ENCODE measurements at places on chromosomes 1 and 21. TPM values are rescaled to one million over a fixed set of nuclear protein-coding genes. Genes with fewer than 3 reads are reported as not detected.

DNA sequence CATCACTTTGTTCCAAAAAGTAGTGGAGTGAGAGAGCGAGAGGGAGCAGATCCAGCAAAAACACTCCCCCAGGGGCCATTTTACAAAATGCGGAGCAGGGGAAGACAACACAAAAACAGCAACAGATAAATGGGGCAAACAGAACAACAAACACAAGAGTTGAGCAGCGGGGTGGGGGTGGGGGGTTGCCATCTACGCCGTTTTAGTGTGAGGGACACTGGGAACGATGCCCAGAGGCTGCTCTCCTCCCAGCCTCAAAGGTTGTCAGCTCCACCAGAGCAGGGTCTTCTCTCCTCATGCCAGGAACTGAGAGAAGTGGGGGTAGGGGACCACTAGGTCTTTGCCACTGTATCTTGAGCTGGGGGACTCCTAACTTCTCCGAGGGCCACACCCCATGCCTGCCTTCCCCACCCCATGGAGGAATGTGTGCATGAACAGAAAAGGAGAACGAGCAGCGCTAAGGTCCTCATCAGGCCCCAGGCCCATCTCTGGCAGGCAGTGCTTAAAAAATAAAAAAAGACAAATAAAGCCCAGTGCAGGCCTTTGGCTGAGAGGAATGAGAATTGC lies 1.3 kb upstream of the PBXIP1 start:
- H3K27me3 ChIP-seq, result no peaks in the 10 kb centered on the region
- H3K4me1 ChIP-seq, result peaks cover 16% of the 10 kb centered on the region
- peak overlapping the region; percentile 16 for H3K27ac ChIP-seq
- peaks cover 5% of the 10 kb centered on the region for H3K36me3 ChIP-seq
- H3K4me3 ChIP-seq, result no peak overlapping the region

GRCh38 chr21:36708286-36709029 lies 9.5 kb downstream of the SIM2 start:
- no peak overlapping the region for H3K4me3 ChIP-seq
- peaks cover 92% of the 10 kb centered on the region for H3K27me3 ChIP-seq
- no peak for DNase-seq
- H3K27ac ChIP-seq, result no peak overlapping the region

DNA sequence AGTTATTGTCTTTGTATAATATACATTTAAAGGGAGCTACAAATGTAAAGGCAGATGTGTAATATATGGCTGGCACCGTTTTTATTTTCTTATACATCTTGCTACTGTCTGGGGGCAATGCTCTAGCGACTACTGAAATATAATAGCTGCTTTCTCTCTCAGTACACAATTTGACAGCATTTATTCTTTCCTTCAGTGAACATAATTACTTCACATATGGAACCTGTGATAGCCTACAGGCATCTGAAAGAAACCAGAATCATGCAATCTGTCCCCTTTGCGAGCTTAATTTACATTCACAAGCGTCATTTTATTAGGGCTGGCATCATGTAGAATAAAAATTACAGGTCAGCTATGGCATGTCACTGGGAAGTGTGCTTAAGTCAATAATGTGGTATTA lies 557.5 kb upstream of the PTBP2 start:
- H3K4me1 ChIP-seq, result no peaks in the 10 kb centered on the region
- no peaks in the 10 kb centered on the region for H3K36me3 ChIP-seq
- no peaks in the 10 kb centered on the region for H3K27me3 ChIP-seq
- H3K27ac ChIP-seq, result no peak overlapping the region
- H3K4me3 ChIP-seq, result no peak overlapping the region

GRCh38 chr1:62727656-62728407 lies 39.6 kb upstream of the DOCK7 start:
- no peaks in the 10 kb centered on the region for H3K27me3 ChIP-seq
- no peak overlapping the region for H3K4me3 ChIP-seq
- peak overlapping the region; percentile 7 for H3K27ac ChIP-seq
- H3K4me1 ChIP-seq, result peaks cover 7% of the 10 kb centered on the region
- peak; percentile 67 for DNase-seq

DNA sequence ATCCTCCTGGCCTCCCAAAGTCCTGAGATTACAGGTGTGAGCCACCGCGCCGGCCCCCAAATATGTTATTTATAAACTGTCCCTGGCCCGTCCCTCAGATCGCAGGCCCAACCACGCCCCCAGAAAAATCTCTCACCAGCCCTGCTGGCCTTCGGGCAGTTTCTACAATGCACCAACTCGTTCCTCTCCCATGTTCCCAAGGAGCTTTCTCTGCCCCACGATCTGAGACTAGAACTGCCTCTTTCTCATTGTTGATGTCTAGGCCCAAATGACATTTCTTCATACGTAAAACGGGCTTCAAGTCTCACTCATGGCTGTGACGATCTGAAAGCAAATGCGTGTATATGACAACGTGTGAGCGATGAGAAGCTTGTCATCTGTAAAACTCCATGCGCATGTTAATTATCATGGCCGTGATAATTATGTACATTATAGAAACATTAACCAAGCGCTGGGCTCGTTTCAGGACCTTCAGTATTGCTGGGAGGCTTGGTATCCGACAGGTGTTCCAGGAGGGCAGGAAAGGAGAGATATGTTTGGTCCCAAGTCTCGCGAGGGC lies 748 bp upstream of the NIPAL3 start:
- peaks cover 20% of the 10 kb centered on the region for H3K4me1 ChIP-seq
- DNase-seq, result no peak
- H3K4me3 ChIP-seq, result no peak overlapping the region
- H3K27me3 ChIP-seq, result no peaks in the 10 kb centered on the region
- no peaks in the 10 kb centered on the region for H3K36me3 ChIP-seq

The PPM1J gene
- total RNA-seq, result 1.0 TPM

The C1orf21 gene
- 53.0 TPM for total RNA-seq

All from fibroblast of lung (primary cell).